ENCODE measurements at places on chromosomes 1 and 21.

DNA sequence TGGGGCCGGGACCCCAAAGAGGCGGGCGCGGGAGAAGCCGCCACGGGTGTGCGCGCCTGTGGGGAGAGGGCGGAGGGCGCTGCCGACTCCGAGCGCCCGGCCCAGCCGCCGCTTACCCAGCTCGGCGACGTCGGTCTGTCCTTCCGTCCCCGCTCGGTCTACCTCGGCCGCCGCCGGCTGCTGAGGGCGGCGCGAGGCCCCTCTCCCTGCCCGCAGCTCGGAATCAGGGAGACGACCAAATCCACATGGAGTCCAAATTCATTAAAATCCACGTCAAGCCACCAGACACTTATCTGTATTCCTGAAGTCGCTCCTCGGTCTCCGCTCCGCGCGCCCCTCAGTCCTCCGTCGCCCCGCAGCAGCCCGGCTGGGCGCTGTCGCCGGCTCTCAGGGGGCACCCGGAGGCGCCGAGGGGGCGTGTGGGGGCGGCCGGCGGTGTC, 637 bp downstream of the PLXNA2 start:
- DNase-seq = no peak

DNA sequence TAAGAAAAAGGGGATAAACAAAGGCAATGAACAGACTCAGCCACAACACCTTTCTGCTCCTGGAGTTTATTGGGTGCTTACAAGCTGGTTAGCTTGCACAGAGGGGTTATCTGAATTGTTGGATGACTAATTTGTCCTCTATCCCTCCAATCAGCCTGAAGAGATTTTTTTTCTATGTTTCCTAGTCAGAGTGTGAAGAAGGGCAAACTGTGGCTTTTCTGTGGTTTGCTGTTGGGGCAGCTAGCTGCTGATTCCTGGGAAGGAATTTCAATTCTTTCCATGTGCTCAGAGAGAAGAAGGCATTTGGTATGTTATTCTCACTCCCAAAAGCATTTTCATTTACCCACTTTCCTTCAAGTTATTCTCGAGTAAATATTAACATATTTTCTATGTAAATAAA, 48.6 kb downstream of the PCP4 start:
- no peak for DNase-seq

DNA sequence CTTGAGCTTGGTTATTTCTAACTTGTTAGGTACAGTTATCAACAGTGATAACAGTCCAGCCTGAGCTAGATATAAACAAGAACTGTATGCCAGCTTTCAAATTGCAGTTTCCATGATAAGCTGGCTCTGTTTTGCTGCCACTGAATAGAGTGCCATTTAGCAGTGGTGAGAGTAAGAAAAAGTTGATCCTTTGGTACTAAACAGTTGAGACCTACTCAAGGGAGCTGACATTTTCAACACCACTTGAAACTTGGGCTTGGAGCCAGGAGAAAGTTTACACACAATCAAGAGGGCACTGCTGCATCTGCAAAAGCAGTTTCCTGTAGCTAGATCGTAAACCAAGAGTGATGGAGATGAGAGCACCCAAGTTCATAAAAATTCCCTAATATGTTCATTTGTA, 131.3 kb downstream of the RGS7 start:
- DNase-seq = no peak

DNA sequence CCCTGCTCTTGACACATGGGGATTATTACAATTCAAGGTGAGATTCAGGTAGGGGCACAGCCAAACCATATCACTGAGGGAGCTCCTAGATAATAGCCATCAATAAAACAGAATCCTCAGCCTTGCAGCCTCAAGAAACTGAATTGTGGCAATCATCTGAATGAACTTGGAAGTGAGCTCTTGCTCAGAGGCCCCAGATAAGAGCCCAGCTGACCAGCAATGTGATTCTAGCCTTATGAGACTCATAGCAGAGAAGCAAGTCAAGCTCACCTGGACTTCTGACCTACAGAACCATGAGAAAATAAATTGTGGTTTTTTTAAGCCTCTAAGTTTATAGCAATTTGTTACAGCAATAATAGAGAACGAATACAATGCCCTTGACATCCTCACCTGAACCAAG, 302.5 kb downstream of the LTN1 start:
- no peak for DNase-seq

GRCh38 chr1:116971258-116971860, 30.2 kb upstream of the CD101 start:
- no peak for DNase-seq

DNA sequence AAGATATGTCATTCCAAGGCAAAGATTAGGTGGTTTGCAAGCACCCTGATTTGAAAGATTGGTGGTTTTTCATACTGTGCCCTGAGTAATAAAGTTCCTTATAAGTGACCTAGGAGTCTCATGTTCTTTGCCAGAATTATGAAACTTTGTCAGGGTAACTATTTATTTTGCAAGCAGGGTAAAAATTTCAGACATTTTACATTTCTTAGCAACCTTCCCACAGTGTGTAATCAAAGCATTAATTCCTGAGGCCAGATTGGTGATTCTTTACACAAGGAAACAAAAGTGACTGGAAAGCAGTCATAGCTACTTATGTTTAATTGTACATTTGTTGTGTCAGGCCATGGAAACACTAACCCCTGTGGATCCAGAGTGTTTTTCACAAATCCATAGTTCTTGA, 998.0 kb upstream of the B3GALT2 start:
- no peak for DNase-seq

GRCh38 chr1:48665708-48666407, 110.8 kb downstream of the BEND5 start:
- DNase-seq = no peak

- DNase-seq = no peak
Observed at GRCh38 chr1:43979528-43980254, 681 bp downstream of the B4GALT2 start.

Data from cortex of kidney (tissue), 1 donor.